ENCODE measurements at places on chromosomes 6 and 20. TPM values are rescaled to one million over a fixed set of nuclear protein-coding genes. Genes with fewer than 3 reads are reported as not detected.

Gene ACSS1
- 106 TPM for polyA plus RNA-seq

Gene RNF39
- polyA plus RNA-seq = 0.78 TPM

Gene VNN1
- polyA plus RNA-seq = 62.7 TPM

Gene TAGAP
- polyA plus RNA-seq = 0.45 TPM

GRCh38 chr20:14069796-14070195 is 74.5 kb downstream of the MACROD2 start:
- no peak overlapping the region for H3K27ac ChIP-seq
- DNase-seq = no peak
- no peaks in the 10 kb centered on the region for H3K27me3 ChIP-seq
- no peak overlapping the region for H3K4me3 ChIP-seq

- no peak for DNase-seq
- H3K4me3 ChIP-seq = no peak overlapping the region
- peaks cover 4% of the 10 kb centered on the region for H3K4me1 ChIP-seq
- no peak overlapping the region for H3K27ac ChIP-seq
- no peaks in the 10 kb centered on the region for H3K27me3 ChIP-seq
Observed at GRCh38 chr6:34697904-34698559, 1.5 kb upstream of the ILRUN start.
